ENCODE measurements at places on chromosomes 6 and 20. TPM values are rescaled to one million over a fixed set of nuclear protein-coding genes. Genes with fewer than 3 reads are reported as not detected.

DNA sequence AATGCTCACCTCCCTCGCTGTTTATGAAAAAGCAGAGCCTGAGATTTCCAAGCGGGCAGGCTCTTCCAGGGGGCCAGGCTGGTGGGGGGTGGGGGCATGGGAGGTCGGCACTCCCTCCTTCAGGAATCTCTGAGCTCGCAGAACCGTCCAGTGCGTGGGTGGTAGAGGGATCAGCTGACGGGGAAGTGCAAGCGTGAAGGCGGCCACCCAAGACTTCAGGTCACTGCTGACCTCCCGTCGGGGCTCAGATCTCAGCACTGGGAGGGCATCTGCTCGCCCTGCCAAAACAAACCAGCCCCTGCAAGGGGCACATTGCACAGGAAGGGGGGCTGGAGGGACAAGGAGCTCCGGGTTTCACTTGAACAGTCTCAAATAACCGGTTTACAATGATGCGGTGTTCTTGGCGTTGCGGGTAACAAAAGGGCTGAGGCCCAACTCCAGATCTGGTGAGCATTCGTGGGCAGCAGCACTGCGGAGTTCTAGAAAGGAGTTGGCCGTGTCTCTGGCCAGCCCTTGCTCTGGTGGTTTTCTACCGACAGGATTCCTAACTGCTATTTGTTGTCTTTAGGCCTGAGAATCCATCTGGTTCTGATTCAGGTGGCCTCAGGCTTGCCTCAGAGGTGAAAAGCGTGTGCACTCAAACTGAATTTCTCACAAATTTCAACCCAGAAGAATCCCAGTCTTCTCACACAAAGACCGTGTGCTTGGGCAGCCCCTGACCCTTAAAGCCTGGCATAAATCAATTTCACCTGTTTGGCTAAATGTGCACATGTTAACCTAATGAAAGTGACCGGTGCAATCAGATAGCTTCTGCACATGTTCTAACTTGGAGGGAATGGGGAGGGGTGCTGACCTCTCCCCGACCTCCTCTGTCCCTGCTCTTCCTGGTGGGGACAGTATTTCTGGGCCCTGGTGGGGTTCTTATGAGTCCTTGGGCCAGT lies 191.6 kb downstream of the MYLK4 start:
- DNase-seq, result no peak

DNA sequence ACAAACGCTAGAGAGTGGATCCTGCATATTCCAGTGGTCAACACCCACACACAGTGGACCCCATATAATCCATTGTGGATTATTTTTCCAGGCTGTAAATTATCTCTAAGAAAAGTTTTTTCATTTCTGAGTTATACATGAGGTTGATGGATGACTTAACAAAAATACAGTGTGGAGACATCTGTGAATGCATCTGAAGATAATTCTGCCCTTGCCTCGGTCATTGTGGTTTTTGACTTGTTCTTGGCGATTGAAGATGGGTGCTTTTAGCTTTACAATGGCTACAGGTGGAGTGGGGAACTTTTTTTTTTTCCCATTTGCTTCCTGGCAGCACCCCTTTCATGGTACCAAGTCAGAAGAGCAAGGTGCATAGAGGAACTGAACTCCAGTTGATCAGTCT lies 242.7 kb downstream of the MYLK4 start:
- no peak for DNase-seq

The TP53TG5 gene
- total RNA-seq, result 0.36 TPM

GRCh38 chr6:100194535-100194934 lies 200.5 kb upstream of the MCHR2 start:
- no peak for DNase-seq

The GPR6 gene
- not detected for total RNA-seq

DNA sequence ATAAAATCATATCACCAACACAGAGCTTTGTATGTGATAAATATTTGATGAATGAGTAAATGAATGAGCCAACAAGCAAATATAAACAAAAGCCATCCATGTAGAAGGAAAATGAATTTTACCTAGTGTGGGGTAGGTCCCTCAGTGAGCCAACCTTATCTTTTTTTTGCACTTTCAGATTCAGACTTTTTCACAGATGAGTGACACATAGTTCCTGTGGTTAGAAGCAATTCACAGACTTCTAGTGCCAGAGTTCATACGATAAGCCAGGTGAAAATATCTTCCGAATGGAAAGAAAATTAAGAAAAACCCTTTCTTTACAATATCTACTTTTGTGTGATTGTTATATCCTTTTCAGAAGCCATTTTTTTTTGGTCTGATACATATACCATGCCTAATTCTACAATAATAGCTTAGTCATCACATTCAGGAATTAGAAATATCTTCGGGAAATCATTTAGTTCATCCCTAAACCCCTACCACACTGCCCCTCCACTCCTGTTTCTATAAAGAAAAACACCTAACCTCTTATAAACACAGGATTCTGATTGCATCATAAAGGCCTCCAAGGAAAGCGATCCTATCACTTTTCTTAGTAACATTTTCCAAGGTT lies 82.7 kb upstream of the CNR1 start:
- DNase-seq, result no peak

GRCh38 chr20:60254901-60255411 lies 296.7 kb downstream of the CDH26 start:
- DNase-seq, result no peak

DNA sequence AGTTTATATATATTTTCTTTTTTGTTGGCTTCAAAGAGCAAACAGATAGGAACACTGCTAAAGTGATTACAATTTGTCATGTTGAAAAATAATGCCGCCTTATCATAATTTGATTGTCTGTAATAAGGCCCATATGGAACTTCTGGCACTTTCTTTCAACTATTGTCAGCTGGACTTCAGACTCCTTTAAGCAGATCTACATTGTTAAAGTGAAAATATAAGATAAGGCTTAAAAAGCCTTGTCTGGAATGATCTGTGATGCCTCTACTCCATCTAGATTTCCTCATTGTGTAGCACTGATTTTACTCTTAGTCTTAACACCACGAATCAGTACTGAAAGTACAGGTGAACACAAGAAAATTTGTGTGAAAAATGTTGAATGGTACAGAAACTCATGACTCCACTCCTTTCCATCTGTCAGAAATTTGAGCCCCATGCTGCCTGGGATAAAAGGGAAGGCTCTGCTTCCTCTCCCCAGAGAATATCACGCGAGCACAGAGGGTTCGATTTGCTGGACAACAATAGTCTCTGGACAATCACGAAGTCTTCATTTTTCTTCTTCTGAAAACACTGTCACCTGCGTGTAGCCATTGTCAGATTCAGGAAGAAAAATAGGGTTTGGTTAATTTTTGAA lies 56.0 kb downstream of the BCAS1 start:
- no peak for DNase-seq

GRCh38 chr20:13915284-13915683 lies 75.1 kb downstream of the SEL1L2 start:
- DNase-seq, result no peak

DNA sequence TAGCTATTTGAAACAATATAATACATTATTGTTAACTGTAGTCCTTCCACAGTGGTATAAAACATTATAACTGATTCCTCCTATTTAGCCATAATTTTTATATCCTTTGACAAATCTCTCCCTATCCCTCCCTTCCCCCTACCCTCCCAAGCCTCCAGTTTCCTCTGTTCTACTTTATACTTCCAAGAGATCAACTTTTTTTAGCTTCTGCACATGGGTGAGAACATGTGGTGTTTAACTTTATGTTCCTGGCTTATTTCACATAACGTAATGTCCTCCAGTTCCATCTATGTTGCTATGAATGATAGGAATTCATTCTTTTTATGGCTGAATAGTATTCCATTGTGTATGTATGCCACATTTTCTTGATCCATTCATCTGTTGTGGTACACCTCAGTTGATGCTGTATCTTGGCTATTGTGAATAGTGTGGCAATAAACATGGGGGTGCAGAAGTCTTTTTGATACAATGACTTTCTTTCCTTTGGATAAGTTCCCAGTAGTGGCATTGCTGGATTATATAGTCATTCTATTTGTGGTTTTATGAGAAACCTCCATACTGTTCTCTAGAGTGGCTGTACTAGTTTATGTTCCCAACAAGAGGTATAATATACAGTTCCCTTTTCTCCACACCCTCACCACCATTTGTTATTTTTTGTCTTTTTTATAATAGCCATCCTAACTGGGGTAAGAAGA lies 205.0 kb downstream of the KCNQ5 start:
- no peak for DNase-seq

The ACTL10 gene
- 5.5 TPM for total RNA-seq

The PRPH2 gene
- not detected for total RNA-seq

- no peak for DNase-seq
Measured at GRCh38 chr6:34138191-34138590, 7.7 kb downstream of the GRM4 start.

The MICB gene
- 21.4 TPM for total RNA-seq

The RBL1 gene
- 39.6 TPM for total RNA-seq
